ENCODE measurements at places on chromosomes 16 and 17. TPM values are rescaled to one million over a fixed set of nuclear protein-coding genes. Genes with fewer than 3 reads are reported as not detected.

DNA sequence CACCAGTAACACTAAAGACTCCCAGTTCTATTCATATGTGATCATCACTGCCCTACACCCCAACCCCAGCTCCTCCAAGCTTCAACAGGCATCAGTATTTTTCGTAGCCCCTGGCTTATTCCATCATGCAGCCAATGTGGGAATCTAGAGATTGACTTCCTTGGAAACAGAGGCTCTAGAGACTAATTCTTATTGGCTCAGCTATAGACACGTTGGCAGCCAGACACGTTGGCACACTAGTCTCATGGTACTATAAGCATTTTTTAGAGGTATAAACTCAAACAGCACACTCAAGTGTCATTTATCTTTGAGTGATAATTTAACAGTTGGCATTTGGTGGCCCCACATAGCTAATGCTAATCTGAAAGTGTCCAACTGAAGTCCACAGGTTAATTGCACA is 44.4 kb upstream of the CDR2 start:
- DNase-seq: no peak

DNA sequence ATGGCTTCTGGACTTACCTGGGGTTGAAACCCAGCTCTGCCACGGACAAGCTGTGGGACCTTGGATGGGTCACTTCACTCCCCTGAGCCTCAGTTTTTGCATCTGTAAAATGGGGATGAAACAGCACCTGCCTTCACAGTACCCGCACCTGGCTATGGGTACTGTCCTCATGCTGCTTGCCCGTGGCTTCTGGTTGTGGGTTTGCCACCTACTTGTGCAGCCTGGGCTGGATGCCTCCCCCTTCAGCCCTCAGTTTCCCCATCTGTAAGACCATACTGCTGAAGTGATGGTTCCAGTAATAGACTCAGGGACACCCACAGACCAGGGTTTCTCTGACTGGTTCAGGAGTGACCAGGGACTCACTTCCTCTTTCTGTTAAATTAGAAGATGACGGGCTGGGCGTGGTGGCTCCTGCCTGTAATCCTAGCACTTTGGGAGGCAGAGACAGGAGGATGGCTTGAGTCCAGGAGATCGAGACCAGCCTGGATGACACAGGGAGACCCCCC is 9.4 kb downstream of the GLIS2 start:
- DNase-seq: no peak

- DNase-seq: no peak
Observed at GRCh38 chr17:77160091-77160874, 19.5 kb downstream of the SEC14L1 start.

DNA sequence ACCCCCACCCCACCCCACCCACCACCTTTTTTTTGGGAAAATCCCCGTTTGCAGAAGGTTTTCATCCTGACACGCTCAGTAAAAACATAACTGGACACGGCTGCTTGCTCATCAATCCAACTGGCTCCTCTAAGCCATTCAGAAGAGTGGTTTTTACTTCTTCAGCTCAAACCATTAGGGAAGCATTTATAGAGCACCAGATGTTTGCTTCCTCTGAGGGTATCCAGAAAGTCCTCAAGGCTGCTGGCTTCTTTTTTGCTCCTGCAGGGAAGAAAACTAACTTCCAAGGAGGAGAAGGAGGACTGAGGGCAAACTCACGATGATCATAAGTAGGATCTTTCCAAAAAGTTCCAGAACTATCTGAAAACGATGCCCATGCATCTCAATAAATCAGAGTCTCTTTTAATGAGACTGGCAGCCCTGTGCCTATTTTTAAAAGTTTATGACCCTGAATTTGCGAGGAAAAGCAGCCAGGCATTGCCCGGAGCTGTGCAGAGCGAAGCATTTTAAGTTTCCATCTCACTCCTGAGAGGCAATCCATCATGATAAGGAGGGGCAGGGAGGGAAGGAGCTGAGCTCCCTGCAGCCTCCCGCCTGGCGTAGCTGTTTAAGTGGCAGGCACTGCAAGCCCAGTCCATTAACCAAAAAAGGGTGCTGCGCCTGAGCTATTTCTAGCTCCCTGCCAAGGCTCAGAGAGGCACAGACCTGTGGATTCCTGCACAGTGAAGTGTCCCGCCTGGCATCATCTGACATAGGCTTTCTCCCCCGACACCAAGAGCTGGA is 146.3 kb upstream of the FOXF1 start:
- DNase-seq: no peak

DNA sequence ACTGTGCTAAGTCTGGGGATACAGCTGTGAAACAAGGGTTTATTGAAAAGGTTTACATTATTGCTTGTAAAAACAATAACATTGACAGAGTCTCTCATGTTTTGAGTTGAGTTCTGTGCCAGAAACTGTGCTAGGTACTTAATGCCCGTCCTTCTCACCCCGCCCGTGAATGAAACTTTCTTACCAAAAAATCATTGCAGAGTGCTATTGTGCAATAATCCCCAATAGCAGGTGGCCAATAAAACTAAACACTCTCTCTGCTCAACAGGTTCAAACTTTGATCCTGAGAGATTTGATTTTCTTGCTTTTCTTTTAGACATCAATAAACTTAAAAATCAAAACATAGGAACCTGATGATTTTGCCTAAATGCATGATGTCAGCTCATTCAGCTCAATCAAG is 441.6 kb downstream of the HAPSTR1 start:
- DNase-seq: no peak

DNA sequence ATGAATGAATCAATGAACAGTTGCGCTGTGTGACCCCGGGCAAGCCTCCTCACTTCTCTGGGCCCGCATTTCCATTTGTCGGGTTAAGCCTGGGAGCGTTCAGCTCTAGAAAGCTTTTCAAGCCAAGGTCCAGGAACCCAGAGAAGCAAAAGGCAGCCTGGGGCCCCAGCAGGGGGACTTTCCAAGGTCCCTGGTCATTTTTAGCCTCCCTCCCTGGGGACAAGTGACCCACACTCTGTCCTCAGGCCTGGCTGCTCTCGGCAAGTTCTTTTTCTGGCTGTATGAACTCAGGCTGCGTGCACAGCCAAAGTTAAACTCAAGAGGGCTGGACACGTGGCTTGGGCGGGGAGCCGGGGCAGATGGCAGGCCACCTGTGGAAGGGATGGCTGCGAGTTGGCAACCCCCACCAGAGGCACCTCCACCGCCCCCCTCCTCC is 41.4 kb upstream of the CIBAR2 start:
- no peak for DNase-seq

GRCh38 chr16:47262938-47263337 is 119.2 kb upstream of the NETO2 start:
- DNase-seq: no peak

DNA sequence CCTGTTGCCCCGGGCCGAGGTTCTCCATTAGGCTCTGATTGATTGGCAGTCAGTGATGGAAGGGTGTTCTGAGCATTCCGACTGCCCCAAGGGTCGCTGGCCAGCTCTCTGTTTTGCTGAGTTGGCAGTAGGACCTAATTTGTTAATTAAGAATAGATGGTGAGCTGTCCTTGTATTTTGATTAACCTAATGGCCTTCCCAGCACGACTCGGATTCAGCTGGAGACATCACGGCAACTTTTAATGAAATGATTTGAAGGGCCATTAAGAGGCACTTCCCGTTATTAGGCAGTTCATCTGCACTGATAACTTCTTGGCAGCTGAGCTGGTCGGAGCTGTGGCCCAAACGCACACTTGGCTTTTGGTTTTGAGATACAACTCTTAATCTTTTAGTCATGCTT is 74.2 kb downstream of the HAPSTR1 start:
- no peak for DNase-seq

CEP112 gene
- not detected for polyA plus RNA-seq

DNAJC7 gene
- polyA plus RNA-seq: 66.2 TPM

DNA sequence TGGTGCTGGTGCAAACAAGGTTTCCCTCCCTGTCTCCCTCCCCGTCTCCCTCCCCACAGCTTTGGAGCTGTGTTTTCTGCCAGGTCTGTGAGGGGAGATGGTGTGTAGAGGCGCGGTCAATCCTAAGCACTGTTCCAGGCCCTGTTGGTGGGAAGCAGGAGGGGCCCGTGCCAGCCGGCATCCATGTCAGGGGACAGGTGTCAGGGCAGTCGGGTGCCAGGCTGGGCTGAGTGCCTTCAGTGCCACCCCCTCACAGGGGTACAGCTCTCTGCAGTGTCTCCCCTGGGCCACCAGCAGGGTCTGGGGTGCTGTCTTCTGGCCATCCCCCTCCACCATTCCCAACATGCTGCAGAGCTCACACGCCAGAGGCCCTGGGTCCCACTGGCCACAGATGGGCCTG is 73.6 kb downstream of the KLHDC4 start:
- DNase-seq: no peak

DNA sequence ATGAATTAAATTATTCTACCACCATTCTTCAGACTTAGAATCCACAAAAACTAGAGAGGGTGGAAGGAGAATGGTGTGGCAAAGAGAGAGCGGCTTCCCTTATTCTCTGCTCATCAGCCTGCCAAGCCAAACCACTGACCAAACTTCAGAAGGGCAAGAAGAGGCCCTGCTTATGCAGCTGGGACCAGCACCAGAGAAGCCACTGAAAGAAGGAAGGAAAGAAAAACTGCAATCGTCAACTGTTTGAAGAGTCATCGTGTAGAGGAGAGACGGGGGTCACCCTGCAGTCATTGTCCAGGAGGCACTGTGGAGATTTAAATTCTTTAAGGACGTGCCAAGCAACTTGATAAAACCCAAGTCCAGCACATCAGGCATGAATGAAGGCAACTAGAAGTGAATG is 15.6 kb downstream of the PMP22 start:
- no peak for DNase-seq

GRCh38 chr16:10368969-10369551 is 16.8 kb upstream of the ATF7IP2 start:
- DNase-seq: no peak

DNA sequence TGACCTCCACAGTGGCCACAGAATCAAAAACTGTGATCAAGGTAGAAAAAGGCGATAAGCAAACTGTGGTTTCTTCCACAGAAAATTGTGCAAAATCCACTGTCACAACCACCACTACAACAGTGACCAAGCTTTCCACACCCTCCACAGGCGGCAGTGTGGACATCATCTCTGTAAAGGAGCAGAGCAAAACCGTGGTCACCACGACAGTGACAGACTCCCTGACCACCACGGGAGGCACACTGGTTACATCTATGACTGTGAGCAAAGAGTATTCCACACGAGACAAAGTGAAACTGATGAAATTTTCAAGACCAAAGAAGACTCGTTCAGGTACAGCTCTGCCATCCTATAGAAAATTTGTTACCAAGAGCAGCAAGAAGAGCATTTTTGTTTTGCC is 83.6 kb downstream of the C17orf58 start:
- no peak for DNase-seq

- no peak for DNase-seq
Observed at GRCh38 chr17:64154717-64155116, 24.8 kb upstream of the ERN1 start.

DNA sequence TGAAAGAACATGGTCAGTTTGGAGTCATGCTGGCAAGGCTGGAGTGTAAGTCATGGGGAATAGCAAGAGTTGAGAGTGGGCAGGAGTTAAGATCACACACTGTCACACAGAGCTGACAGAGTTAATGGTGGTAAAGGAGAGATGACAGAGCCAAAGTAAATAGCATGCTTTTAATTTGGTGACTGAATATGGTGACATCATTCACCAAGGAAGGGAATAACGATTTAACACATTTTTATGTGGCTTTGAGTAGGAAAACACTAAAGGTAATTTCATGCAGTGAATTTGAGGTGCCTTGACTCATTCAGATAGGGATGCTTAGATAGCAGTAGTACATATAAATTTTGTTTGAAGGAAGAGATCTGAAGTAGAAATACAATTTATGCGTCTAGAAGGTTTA is 42.1 kb downstream of the SYNRG start:
- DNase-seq: no peak

IL17C gene
- polyA plus RNA-seq: 0.16 TPM

DNA sequence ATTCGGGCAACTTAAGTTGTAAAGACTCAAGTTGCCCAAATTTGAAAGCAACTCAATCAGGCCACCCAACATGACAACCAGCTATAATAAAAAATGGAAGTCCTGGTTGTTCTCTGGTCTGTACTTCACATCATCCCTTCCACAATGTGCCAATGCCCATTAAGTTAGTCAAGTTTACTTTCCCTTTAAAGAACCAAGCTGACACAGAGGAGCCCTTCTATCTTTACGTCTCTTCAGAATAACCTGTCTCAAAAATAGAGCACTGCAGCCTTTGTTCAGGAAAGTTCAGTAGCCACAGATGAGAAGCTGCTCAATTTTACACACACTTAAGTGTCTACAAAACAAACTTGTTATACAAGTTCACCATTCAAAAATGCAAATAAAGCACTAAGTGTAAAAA is 75.1 kb upstream of the C17orf78 start:
- DNase-seq: no peak

DNA sequence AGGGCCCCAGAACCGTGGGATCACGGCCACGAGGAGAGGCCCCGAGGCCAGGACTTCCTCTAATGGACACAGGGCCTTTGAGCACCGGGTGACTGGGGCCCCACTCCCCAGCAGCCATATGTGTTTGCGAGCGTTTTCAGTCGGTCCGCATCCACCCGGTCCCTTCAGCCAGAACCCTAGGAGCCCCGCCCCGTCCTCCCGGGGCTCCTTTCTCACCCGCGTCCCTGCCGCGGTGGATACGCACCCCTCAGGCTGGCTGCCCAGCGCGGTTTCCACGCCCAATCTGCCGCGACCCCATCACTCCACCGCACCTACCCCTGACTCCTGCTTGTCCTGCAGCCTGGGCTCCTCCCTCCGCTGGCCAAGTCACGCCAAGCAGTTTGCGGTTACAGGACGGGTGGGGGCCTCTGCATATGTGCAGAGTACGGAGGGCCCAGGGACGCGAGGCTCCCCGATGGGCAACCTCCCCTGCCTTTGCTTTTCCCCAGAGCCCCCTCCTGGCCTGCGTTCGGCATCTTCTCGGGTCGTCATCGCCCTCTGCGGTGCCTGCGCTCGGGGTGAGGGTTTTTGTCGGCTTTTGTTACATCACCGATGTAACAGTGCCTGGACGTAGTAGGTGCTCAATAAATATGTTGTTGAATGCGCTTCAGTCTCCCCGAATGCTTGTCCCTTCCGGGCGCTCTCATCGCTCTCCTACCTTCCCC is 1.0 kb upstream of the TTYH2 start:
- DNase-seq: no peak

- no peak for DNase-seq
Observed at GRCh38 chr17:41571561-41572434, at the start of gene KRT9. TSS of gene KRT9 (minus strand) at chr17:41572059. CDS start at chr17:41571992, 67 bp downstream.

CRHR1 gene
- polyA plus RNA-seq: not detected

DNA sequence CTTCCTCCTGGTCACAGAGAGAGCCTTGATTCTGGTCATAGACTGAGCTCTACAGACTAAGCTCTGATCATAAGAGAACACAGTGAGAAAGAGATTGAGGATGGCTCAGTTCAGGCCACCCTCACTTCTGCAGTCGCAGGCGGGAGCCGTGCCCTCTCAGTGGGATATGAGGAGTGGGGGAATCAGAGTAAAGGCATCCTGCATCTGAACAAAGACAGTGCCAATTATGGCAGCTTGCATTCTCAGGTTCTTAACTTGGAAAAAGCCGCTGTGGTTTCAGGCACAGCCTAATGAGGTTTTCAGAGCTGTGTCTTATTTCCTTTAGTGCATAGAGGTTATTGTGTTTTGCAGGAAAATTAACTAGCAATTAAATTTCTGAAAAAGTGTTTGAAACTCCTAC is 134.4 kb upstream of the NLRP1 start:
- no peak for DNase-seq

SLC16A11 gene
- 2.0 TPM for polyA plus RNA-seq

ODAD4 gene
- polyA plus RNA-seq: not detected

Data from naive thymus-derived CD8-positive, alpha-beta T cell (primary cell).